Uterine smooth muscle cell (primary cell): ENCODE measurements at places on chromosomes 7 and 10. TPM values are rescaled to one million over a fixed set of nuclear protein-coding genes. Genes with fewer than 3 reads are reported as not detected.

Gene DYDC2
- total RNA-seq: not detected in 2 replicates

Gene LRIT1
- total RNA-seq: not detected in 2 replicates

Gene FAM25C
- not detected in 2 replicates for total RNA-seq

Gene PLEKHS1
- not detected in 2 replicates for total RNA-seq

Gene CD36
- total RNA-seq: 1.5 and 2.6 TPM in 2 replicates

Gene FAM237B
- total RNA-seq: 0.12 and 0.22 TPM in 2 replicates

Gene FEZF1
- not detected in 2 replicates for total RNA-seq

Gene ATP5MK
- 184 and 196 TPM in 2 replicates for total RNA-seq

Gene GPER1
- total RNA-seq: 3.0 and 4.5 TPM in 2 replicates

Gene ZMYND11
- 59.0 and 73.4 TPM in 2 replicates for total RNA-seq

Gene TEX36
- not detected in 2 replicates for total RNA-seq

Gene LLCFC1
- not detected in 2 replicates for total RNA-seq

Gene PON3
- 0.11 and 0.12 TPM in 2 replicates for total RNA-seq

Gene FAM171A1
- total RNA-seq: 10.8 and 12.1 TPM in 2 replicates

Gene SLC13A1
- total RNA-seq: not detected in 2 replicates

Gene HMX2
- not detected in 2 replicates for total RNA-seq

Gene SUPV3L1
- 35.7 and 54.7 TPM in 2 replicates for total RNA-seq

Gene KCNH2
- total RNA-seq: 4.4 and 5.2 TPM in 2 replicates

Gene CCDC172
- not detected in 2 replicates for total RNA-seq

Gene ITPRID1
- total RNA-seq: not detected in 2 replicates

Gene SPDYE6
- 0.25 TPM in 1 of 2 replicates, not detected in the other for total RNA-seq

Gene AS3MT
- 11.0 and 13.7 TPM in 2 replicates for total RNA-seq

Gene CACNA2D1
- 61.6 and 76.4 TPM in 2 replicates for total RNA-seq

Gene SFTPA1
- under 0.01 TPM in 1 of 2 replicates, not detected in the other for total RNA-seq

Gene PSMA2
- total RNA-seq: 83.2 and 152 TPM in 2 replicates

Gene OR2A12
- total RNA-seq: not detected in 2 replicates

Gene HOXA13
- total RNA-seq: 14.9 and 17.6 TPM in 2 replicates

Gene ZNF736
- total RNA-seq: 14.7 and 18.6 TPM in 2 replicates

Gene GATA3
- total RNA-seq: not detected in 2 replicates

Gene OPN1SW
- total RNA-seq: not detected in 2 replicates

Gene PTPRN2
- total RNA-seq: 0.11 and 0.50 TPM in 2 replicates

Gene NRG3
- under 0.01 TPM in 1 of 2 replicates, not detected in the other for total RNA-seq

Gene PON1
- not detected in 2 replicates for total RNA-seq

Gene C10orf62
- total RNA-seq: 0.11 and 0.37 TPM in 2 replicates

Gene EVX1
- under 0.01 TPM in 1 of 2 replicates, not detected in the other for total RNA-seq

Gene CUZD1
- total RNA-seq: 0.33 and 0.50 TPM in 2 replicates

Gene ARID5B
- 49.0 and 54.4 TPM in 2 replicates for total RNA-seq

Gene NEBL
- 0.12 and 0.22 TPM in 2 replicates for total RNA-seq

Gene BAMBI
- 0.77 and 2.9 TPM in 2 replicates for total RNA-seq

Gene AKR1B15
- total RNA-seq: not detected in 2 replicates

Gene NCF1
- 0.12 TPM in 1 of 2 replicates, not detected in the other for total RNA-seq

Gene CYP17A1
- total RNA-seq: not detected in 2 replicates

Gene WDR37
- 14.6 and 22.7 TPM in 2 replicates for total RNA-seq

Gene ELOVL3
- total RNA-seq: 0.12 TPM in 1 of 2 replicates, not detected in the other

Gene MSS51
- 2.0 and 2.1 TPM in 2 replicates for total RNA-seq

Gene KLF14
- under 0.01 and 0.11 TPM in 2 replicates for total RNA-seq

Gene ADCYAP1R1
- total RNA-seq: not detected in 2 replicates

Gene CNPY1
- total RNA-seq: not detected in 2 replicates

Gene SORCS1
- not detected in 2 replicates for total RNA-seq

Gene RAB19
- not detected in 2 replicates for total RNA-seq

Gene ITGA8
- total RNA-seq: 1.1 and 4.5 TPM in 2 replicates

Gene CALY
- 0.25 TPM in 1 of 2 replicates, not detected in the other for total RNA-seq

Gene GPR37
- 1.5 and 2.0 TPM in 2 replicates for total RNA-seq

Gene MKX
- 11.6 and 28.9 TPM in 2 replicates for total RNA-seq
